ENCODE measurements at places on chromosomes 4 and X.

GRCh38 chr4:155881555-155881954 lies 15.5 kb upstream of the ASIC5 start:
- no peak for DNase-seq

- no peak for DNase-seq
These were observed 2.1 kb upstream of the NSG1 start for GRCh38 chr4:4384837-4385236.

DNA sequence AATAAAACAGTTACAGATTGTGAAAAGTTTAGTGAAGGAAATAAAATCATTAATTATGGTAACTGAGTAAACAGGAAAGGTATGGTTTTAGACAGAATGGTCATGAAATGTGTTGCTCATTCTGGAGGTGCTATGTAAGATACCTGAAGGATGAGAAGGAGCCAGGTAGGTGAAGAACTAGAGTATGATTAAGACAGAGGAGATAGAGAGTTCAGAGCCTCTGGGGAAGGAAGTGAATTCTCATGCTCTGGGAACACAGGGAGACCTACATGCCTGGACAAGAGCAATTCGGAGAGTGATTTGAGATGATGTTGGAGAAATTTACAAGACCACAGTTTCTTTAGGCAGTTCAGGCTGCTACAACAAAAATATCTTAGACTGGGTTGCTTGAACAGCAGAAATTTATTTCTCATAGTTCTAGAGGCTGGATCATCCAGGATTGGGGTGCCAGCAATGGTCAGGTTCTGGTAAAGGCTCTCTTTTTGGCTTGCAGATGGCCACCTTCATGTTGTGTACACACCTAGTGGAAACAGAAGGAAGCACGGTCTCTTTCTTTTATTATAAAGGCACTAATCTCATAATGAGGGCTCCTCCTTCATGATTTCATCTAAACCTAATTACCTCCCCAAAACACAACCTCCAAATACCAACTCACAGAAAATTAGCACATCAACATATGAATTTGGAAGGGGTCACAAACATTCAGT lies 1416.1 kb downstream of the PCDH7 start:
- no peak for DNase-seq

GRCh38 chr4:166400270-166400894 lies 527.3 kb downstream of the TLL1 start:
- no peak for DNase-seq

- no peak for DNase-seq
These were observed 34.1 kb upstream of the STOX2 start for GRCh38 chr4:183870997-183871396.

- peak; percentile 15 for DNase-seq
These were observed 45.5 kb downstream of the TMEM144 start for GRCh38 chr4:158255727-158256324.

DNA sequence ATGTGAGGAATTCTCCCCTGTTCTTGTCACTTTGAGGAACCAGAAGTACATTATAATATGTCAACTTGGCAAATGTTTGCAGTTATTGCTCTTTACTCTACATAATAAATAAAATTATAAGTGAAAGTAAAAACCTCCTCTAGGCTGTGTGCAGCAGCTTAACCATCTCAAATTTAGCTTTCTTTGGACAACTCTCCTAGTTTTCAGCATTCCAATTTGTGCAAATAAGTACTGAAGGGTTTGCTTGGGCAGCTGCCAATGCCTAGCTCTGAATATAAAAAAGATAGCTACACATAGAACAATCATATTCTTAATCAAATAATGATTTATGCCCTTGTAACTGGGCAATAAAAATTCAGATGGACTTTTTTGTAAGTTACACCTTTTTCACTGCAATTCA lies 82.5 kb downstream of the GASK1B start:
- peak; percentile 0 for DNase-seq

DNA sequence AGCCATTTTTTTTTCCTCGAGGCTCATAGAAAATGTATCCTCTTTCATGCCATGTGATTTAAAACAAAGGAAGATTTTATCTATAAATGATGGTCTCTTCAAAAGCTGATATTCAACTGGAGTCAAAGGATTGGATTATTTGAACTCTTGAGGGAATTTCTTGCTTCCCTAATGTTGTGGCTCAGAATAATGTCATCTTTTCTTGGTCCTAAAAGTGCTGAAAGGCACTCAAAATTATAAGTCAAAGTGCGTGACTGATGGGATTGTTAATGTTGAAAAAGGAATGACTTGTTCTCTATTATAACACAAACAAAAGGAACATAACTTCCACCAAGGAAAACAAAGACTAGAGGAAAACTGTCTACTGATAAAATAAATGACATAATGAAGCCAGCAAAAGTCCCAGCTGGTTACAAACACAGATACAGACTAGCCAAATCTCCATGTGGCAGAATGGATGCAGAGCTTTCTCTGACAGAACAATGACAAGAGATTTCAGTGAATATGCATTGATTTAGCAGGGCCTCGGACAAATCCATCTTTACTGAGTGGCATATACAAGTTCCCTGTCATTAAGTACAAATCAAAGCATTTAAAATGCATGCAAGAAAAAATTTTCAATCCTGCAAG lies 552.6 kb downstream of the GBA3 start:
- no peak for DNase-seq

Measured in AG09319 (cell line).